ENCODE measurements at places on chromosomes 12 and 14.

DNA sequence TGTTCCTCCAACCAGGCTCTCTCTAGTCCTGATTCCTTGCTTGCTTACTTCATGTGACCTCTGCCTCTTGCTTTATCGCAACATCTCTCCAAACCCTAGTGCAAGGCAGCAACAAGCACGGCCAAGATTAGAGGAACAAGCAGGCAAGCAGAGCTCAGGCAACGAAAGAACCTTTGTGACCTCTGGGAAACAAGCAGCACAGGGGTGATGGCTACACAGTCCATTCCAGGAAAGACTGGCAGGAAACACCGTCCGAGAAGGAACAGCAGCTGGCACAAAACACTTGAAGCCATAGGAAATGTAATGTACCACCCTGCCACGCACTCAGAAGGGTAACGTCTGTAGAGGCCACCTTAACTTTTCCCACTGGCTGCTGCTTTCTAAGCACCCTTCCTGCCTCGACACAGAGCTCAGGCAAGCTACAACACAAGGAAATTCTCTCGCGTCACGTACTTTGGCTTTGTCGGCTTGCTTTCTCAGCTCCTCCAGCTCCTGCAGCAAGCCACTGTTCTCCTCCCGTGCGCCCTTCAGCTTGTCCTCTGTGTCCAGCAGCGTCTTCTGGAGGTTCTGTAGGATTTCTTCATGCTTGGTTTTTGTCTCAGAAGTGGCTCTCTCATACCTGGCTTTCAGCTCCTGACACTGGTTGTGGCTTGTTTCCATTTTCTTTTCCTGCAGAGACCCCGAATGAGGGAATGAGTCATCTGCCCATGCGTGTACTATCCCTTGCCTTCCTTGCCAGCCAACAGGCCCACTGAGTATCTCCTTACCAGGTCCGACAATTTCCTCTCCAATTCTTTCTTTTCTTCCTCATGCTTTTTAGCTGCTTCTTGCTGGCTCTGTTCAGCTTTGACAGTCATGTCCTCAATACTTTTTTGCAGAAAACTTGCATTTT is 61.4 kb upstream of the VPS33A start:
- DNase-seq = no peak

GRCh38 chr14:24894583-24895242 is 155.2 kb downstream of the STXBP6 start:
- DNase-seq = no peak

DNA sequence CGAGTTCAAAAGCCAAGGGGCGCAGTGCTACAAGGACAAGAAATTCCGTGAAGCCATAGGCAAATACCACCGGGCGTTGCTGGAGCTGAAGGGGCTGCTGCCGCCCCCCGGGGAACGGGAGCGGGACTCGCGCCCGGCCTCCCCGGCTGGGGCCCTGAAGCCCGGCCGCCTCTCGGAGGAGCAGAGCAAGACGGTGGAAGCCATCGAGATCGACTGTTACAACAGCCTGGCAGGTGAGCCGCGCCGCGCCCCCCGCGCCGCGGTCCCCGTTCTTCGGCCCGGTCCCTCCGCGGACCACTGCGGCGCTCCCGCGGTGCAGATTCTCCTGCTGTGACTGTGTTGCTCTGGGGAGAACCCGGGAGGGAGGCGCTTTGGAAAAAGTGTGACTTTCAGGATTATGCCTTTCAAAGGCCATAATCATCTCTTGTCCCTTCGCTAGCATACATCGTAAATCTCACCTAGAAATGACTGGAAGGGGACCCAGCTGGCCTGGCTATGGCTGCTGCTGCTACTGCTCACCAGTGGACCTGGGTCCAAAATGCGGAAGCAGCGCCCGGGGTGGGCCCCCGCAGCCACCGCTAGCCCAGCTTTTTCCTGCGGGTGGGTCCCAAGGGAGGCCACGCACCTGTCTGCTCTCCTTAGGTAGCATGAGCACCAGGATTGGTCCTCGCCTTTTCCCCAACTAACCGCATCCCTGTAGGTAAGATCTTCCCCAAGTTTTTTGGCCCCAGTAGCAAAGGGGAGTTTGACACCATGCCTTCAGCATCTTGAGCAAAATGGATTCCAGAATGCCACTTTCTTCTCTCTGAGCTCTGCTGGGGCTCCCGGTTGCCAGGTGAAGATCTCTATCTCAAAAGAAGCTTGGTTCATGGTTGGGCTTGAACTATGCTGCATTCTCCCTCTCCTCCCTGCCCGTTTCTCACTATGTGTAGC is 853 bp downstream of the TTC9 start:
- peak; percentile 73 for DNase-seq

DNA sequence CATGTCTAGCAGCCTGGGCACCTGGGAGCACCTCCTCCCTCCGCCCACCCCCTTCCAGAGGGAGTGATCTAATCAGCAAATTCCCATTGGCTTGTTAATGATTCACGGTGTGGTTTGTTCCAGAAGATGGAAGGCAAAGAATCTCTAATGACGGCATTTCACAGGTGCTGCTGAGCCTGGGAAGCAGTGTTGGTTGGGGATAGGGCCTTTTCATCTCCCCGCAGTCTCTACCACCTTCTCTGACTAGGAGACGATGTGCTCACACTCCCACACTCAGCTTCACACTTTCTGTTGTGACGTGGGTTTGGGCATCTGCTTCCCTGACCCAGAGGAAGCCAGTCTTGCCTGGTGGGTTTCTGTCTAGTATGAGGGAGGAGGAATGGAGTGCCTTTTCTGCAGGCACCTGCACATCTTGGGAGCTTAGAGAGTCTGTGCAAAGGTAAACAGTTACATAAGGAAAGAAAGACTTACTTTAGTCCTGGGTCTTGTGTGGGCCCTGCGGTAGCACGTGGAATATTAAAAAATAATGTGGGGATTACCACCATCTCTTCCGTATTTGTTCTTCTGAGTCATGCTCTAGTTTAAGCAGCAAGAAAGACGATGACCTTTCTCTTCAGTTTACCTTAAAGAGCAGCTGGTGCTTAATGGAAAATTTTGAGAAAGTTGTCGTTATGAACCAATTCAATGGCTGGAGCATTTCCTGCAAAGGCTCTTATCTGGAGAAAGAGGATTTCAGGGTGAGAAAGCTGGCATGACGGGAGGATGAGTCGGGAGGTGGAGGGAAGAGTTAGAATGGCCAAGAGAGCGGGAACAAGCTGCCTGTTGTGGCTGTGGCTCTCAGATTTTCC is 70.6 kb upstream of the ARHGAP5 start:
- no peak for DNase-seq

DNA sequence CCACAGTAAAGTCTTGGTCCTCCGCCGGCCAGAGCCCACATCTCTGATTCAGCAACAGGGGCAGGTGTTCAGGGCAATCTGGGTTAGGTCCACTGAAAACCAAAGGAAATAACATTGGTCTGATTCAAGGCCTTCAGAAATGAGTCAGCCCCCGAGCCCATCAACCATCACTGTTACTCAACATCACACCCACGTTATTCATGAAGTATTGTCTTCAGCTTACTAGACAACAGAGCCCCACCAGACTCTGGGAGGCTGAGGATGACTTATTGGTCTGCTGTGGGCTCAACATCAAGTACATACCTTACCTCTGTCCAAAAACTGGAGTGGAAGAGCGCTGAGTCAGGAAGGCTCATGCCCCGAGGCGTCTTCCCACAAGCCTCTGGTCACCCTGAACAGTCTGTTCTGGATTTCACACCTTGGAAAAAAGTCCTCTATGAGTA is 97.5 kb downstream of the ZFP36L1 start:
- no peak for DNase-seq

Measured in H7 (cell line).